ENCODE measurements at places on chromosomes 16 and 17.

GRCh38 chr16:4625560-4626159 lies 1.0 kb downstream of the MGRN1 start:
- DNase-seq: no peak

GRCh38 chr16:12344577-12345343 lies 368.2 kb downstream of the SNX29 start:
- no peak for DNase-seq

GRCh38 chr16:84234321-84235241 lies 5.2 kb downstream of the KCNG4 start:
- no peak for DNase-seq

- no peak for DNase-seq
Observed at GRCh38 chr16:71895679-71896365, 491 bp downstream of the IST1 start.

DNA sequence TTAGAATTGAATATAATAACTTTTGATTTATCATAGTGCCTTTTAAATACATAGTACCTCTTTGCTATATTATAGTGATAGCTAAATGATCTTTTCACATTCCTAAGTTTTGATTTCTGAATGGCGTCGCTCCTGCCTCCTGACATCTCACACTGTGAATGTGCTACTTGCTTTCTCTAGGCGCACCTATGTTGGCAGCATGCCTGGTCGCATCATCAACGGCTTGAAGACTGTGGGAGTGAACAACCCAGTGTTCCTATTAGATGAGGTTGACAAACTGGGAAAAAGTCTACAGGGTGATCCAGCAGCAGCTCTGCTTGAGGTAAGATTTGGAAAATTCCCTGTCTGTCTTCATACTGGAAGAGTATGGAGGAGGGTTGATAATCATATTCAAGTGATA lies 29.8 kb upstream of the ABCC11 start:
- no peak for DNase-seq

- no peak for DNase-seq
Observed at GRCh38 chr17:71922439-71922838, 198.4 kb upstream of the SOX9 start.

- DNase-seq: no peak
Observed at GRCh38 chr17:5219536-5219935, 15.1 kb downstream of the SCIMP start.

- no peak for DNase-seq
Observed at GRCh38 chr17:82331345-82331939, 2.1 kb downstream of the SECTM1 start.

- no peak for DNase-seq
Observed at GRCh38 chr16:10387188-10387617, 1.3 kb downstream of the ATF7IP2 start.

DNA sequence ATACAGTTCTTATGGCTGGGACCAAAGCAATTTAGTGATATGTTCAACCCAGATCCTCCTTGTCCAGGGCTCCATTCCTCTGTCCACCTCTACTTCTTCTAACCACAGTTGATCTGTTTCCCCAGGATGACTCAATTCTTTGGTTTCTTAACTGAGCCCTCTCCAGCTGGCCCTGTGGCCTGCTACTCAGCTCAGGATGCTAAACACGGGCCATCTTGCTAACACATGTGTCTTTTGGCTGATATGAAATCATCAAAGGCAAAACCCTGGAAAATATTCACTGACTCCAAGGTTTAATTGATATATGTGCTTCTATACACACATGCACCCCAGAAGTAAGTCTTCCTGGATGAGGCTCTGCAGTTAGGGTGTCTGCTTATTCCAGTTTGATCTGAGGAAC lies 43.8 kb downstream of the SHISA6 start:
- DNase-seq: no peak

- DNase-seq: no peak
Observed at GRCh38 chr17:2346475-2346874, 9.2 kb downstream of the SGSM2 start.

DNA sequence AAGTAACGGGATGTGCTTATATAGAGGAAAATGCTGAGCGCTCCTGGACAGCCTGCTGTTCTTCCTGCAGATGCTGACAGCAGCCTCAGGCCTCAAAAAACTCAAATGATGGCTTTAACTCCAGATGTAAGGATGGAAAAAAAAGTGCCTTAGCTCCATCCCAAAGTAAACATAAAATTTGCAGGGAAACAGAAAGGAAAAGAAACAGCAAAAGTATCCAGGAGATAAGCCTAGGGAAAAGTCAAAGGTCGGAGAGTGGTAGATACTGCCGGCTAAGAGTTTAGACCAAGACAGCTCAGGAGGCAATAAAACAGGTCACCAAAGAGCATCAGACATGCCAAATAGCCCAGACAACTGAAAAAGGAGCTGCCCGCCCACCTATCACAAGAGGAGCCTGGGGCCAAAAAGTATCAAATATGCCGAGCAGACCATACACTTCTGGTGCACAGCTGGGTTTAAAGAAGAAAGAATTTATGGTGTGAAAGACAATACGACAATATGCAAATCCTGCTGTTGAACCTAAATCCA lies 6.9 kb downstream of the KRT31 start:
- DNase-seq: no peak

DNA sequence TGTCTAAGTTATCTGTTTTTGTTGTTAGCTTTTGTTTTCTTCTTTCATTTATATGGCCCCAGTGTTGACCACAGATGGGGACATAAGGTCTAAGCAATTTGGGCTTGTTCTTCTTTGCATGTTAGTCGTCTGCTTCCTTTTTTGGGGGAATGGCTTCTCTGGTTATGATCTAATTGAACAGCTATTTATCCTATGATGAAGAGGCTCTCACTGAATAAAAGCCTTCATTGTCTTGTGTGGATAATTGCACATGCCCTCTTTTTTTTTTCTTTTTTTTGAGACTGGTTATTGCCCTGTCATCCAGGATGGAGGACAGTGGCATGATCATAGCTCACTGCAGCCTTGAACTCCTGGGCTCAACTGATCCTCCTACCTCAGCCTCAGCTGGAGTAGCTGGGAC lies 13.7 kb downstream of the SMARCE1 start:
- DNase-seq: no peak

DNA sequence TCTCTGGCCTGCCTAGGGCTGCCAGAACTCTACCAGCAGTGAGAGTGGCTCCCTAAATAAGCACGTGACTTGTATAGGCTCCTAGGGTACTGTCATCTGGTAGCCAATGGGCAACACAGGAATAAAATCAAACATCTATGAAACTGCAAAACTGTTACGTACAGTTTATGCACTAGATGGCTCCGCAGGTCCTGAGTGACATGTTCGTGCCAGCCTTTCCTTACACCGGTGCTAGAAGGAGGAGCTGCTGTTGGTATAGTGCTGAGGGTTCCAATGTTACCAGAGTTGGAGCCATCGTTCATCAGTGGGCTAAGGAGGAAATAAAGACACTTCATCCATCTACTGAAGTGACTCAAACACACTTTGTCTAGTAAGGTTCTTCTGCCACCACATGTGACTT lies 63.2 kb upstream of the TRAP1 start:
- no peak for DNase-seq

- DNase-seq: peak; percentile 89
Observed at GRCh38 chr16:58511933-58512815, 3.1 kb upstream of the SETD6 start.

DNA sequence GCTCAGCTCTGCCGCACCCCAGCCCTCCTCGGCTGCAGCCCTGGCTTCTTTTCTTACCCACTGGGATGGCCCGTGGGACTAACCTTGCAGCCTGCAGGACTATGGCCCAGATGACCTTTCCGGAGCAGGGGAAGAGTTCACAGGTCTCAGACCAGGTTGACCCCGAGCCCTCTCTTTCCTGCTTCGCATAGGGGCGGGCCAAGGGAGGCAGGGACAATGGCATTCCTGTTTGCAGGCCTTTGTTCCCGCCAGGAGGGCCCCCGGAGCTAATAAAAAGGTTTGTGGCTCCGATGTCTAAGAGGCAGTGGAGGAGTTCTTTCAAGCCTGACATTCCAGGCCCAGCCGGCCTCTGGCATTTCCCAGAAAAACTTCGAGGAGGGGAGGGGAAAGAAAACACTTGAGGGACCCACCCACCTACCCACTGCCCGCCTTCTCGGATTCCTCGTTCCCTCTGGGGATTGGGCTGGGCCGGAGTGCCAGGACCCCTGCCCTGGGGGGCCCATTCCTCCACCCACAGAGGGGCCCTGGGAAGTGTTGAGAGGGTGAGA lies 5.8 kb upstream of the SOCS3 start:
- no peak for DNase-seq

DNA sequence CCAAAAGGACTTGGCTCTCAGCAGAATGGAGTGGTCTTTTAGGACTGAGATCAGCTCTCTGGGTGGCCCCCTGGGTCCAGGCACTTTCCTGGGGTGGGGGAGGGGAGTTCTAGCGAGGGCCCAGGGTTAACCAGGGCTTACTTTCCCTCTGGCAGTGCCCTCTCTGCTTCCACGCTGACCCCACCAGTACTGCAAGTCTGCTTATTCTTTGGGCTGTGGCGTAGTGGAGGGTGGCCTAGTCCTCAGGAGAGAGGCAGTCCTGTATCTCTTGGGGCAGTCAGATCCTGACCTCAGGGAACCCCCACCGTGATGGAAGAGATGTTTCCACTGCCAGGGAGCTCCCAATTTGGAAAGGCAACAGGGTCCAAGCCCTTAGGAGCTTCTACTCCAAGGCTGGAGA lies 79.4 kb downstream of the CCDC182 start:
- no peak for DNase-seq

GRCh38 chr16:68873635-68874471 lies 30.5 kb downstream of the TANGO6 start:
- no peak for DNase-seq

DNA sequence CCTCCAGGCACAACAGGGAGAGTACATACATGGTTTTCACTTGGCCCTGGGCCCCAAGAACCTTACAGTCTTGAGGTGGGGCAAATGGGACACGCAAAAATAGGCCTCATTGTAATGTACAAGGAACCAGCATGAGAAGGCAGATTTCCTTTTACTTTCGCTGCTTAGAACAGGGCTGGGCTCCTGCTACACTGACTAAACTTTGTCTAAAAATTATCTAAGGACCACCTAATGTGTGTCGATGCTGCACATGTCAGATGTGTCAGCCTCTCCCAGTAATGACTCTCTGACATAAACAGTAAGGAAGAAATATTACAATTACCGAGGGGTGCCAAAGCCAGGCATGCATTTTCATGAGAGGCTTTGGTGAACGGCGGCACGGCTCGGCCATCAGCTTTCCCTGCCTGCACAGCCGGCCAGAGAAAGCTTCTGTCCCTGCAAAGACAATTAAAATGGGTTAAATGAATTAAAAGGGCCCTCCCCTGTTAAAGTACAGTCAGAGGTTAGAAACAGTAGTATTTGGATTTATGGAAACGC lies 224.2 kb upstream of the IRX3 start:
- DNase-seq: no peak

DNA sequence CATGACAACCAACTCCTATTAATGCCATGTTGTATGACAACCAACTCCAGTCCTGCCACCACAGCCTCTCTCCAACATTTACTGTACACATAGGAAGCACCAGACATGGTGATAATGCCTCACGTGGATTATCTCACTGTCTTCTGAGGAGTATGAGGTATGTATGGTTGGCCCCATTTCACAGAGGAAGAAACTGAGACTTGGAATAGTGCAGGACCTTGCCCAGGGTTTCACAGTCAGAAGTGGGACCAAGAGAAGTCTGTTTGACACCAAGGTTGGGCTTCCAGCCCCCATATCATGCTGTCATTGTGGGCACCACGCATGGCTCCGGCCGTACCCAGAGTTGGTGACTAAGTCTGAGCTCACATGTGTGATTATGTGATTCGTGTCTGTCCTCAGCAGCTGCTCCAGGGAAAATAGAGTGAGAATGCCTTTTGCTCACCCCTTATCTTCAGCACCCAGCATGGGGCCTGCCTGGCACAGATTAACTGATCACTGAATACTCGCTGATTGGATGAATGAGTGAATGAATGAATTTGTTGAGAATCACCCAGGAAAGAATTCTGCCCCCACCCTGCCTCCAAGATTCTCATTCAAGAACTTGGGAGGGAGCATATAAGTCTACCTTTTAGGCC lies 204.1 kb upstream of the NLRP1 start:
- no peak for DNase-seq

- no peak for DNase-seq
Observed at GRCh38 chr16:51236583-51236982, 85.5 kb upstream of the SALL1 start.

- DNase-seq: no peak
Observed at GRCh38 chr16:5001571-5001970, 32.2 kb downstream of the NAGPA start.
